ENCODE measurements at places on chromosomes 5 and 9.

DNA sequence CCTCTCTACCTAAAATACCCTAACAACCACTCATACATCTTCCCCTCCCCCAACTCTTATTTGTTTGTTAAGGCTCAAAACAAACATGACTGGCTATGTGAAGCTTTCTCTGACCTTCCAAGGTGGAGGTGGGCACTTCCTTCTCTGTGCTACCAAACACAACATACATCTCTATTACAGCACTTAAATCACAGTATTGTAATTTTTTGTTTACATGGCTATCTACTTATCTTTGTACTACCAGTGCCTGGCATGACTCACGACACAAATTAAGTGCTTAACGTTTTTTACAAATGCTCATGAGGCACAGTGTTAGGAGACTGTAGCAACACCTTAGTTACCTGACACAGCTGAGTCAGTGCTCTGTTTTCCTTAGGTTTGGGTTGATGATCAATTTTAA, 18.6 kb downstream of the HOMER1 start:
- DNase-seq = no peak

GRCh38 chr5:148902478-148902877, 76.1 kb downstream of the ADRB2 start:
- no peak for DNase-seq

- DNase-seq = no peak
These were observed 8.3 kb downstream of the GPX3 start for GRCh38 chr5:151028717-151029116.

- no peak for DNase-seq
These were observed 76.6 kb downstream of the CD180 start for GRCh38 chr5:67120032-67120431.

GRCh38 chr5:36060420-36060887, 6.2 kb downstream of the UGT3A2 start:
- no peak for DNase-seq

Data from stimulated activated CD4-positive, alpha-beta T cell treated with anti-CD3 and anti-CD28 coated beads, Interleukin-12 subunit alpha, Interleukin-12 subunit beta, amount 100 ng/mL, for 24 hours (primary cell).